ENCODE measurements at places on chromosomes 12 and 14. TPM values are rescaled to one million over a fixed set of nuclear protein-coding genes. Genes with fewer than 3 reads are reported as not detected.

Gene CELA1
- not detected for total RNA-seq

Gene KRT80
- not detected for total RNA-seq

GRCh38 chr12:74365178-74365964, 172.3 kb upstream of the ATXN7L3B start:
- no peaks in the 10 kb centered on the region for H3K36me3 ChIP-seq
- H3K4me3 ChIP-seq, result no peak overlapping the region
- peaks cover 6% of the 10 kb centered on the region for H3K27me3 ChIP-seq
- H3K4me1 ChIP-seq, result no peaks in the 10 kb centered on the region
- peak; percentile 34 for DNase-seq

GRCh38 chr12:49853671-49854070, 10.8 kb upstream of the BCDIN3D start:
- no peak overlapping the region for H3K4me3 ChIP-seq
- no peak for DNase-seq
- H3K36me3 ChIP-seq, result no peaks in the 10 kb centered on the region

DNA sequence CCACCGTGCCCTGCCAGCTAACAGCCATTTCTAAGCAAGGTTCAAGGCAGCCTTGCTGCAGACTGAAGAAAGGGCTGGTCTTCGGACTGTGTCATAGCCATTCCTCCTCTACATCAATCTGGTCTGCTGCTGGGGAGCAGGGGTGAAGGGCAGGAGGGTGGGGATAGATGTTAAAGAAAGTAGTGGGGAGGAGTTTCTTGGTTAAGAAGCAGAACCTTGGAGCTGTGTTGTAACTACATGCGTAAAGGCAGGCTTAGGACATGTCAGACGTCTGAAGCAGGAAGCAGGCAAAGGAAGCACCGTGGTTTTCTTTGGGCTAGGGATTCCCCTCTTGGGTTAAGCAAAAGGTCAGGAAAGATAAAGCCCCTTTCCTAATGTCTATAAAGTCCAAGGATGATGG, 18.1 kb upstream of the NEK9 start:
- H3K4me1 ChIP-seq, result peaks cover 50% of the 10 kb centered on the region
- H3K27ac ChIP-seq, result no peak overlapping the region
- no peaks in the 10 kb centered on the region for H3K27me3 ChIP-seq
- H3K4me3 ChIP-seq, result no peak overlapping the region
- DNase-seq, result no peak
- H3K36me3 ChIP-seq, result peaks cover 17% of the 10 kb centered on the region

DNA sequence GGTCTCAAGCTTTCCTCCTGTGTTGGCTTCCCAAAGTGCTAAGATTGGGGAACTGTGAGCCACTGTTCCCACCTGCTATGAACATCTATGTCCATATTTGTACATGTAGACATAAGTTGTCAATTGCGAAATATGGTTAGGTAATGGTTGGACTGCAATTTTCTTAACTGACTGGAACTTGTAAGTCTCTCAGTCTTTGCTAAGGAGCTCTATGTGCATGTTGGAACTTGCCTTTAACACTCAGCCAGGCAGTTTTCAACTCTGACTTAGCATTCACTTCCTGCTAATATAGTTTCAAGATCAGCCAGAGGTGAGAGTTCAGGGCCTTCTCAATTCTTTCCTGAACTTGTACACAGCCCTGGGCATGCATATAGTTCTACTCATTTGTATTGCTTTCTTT, 44.5 kb upstream of the EEA1 start:
- H3K27me3 ChIP-seq, result peaks cover 4% of the 10 kb centered on the region
- no peak for DNase-seq
- H3K4me3 ChIP-seq, result no peak overlapping the region
- H3K4me1 ChIP-seq, result peaks cover 8% of the 10 kb centered on the region
- peaks cover 6% of the 10 kb centered on the region for H3K36me3 ChIP-seq
